ENCODE measurements at places on chromosomes 16 and 17.

DNA sequence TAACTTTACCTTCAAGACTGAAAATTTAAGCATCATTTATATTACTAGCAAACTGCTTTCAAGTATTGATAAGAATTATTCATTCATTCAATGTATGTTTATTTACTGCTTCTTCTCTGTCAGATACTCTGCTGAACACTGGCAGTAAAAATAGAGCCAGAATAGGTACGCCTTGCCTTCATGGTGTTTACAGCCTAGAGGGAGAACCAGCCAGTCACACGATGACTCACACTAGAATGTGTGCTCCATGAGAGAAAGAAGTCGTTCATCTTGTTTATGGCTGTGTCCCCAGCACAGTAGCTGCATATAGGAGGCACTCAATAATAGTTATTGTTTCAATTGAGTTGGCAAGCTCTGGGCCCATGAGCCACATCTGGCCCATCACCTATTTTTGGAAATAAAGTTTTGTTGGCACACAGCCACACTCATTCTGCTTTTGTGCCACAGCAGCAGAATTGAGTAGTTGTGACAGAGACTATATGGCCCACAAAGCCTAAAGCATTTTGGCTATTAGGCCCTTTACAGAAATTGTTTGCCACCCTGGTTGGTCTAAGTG, 84.2 kb downstream of the TMC6 start:
- DNase-seq: no peak

- no peak for DNase-seq
These were observed 10.7 kb upstream of the CCL22 start for GRCh38 chr16:57347858-57348257.

DNA sequence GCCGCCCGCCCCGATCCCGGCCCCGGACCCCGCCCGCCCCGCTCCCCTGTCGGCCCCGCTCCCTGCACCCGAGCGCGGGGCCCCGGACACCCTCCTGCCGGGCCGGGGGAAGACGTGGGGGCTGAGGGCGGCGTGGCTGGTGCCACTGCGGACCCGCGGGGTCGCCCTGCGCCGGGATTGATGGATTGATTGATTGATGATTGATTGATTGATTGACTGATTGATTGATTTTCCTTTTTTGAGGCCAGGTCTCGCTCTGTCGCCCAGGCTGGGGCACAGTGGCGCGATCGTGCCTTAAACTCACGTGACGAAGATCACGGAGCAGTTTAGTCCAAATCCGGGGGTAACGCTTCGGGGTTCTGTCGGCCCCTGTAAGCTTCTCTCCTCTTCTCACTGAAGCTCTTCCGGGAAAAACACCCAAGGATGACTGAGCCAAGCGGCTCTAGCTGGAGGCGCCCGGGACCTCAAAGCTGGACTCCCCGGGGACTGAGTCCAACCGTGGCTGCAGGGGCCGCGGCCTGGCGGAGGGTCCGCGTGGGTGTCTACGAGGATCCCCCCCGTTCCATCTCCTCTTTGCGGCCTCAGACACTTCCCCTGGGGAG, 40.2 kb upstream of the BHLHA9 start:
- no peak for DNase-seq

DNA sequence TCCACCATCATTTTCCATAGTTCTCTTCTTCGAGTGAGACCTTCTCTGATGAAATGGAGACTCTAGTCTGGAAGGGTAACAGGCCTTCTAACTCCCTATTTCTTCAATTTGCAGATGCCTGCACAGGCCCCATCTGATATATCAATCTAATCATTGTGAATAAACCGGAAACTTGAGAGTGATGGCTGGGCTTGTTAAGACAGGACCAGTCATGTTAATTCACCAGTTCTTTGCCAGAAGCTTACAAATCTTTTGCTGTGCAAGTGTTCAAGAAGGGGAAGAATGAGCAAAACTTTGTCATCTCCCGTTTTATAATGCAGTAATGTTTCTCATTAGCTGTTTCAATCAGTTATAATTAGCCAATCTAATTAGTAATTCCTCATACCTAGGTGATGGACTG, 1561.3 kb upstream of the GOT2 start:
- no peak for DNase-seq

DNA sequence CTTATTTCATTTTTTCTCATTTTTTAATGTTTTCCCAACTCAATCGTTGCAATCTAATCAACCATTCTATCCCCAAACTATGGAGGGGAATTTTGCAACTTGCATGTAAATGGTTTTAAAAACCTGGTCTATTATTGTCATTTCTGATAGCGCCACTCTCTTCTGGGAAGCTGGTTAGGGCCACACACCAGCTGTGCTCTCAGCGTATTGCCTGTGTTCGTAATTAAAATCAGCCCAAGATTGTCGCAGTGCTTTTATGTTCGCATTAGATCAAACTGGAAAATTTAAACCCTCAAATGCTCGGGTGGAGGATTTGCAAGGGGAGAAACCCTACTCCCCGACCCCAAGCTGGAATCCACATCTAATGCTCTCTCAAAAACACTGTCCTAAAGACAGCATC, 123.5 kb upstream of the CACNG5 start:
- no peak for DNase-seq

GRCh38 chr17:49676276-49676868, 1.5 kb downstream of the SPOP start:
- DNase-seq: no peak

GRCh38 chr16:35841632-35842031, 2382.2 kb downstream of the TP53TG3F start:
- DNase-seq: no peak

DNA sequence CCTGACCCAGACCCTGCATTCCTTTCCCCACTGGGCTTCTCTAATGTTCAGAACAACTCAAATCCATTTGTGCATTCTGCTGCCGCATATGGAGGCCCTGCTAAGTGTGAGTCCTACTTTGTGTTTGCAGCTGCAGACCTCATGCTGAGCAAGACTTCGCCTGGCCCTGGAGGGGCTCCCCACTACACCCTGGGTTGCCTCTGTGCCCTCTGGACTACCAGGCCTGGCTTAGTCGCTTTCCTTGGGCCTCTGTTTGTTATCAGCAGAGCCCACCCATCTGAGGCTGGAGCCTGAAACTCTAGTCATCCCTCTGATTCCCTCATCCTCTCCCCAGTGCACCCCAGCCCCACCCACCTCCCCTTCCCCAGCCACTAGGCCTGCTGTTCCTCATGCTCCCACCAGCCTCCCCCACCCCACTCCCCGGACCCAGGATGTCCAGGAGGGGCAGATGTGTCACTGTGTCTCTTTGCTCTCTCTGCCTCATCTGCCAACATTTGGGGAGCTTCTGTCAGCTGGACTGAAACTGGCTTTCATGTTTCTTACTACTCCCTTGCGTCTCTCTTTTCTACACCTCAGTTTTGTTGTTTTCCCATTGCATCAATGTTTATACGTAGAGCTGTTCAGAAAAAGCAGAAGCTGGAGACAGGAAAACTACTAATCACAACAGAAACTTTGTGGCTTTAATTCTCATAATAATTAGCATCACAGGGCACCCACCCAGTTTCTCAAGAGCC, 17.9 kb upstream of the CD300E start:
- no peak for DNase-seq

DNA sequence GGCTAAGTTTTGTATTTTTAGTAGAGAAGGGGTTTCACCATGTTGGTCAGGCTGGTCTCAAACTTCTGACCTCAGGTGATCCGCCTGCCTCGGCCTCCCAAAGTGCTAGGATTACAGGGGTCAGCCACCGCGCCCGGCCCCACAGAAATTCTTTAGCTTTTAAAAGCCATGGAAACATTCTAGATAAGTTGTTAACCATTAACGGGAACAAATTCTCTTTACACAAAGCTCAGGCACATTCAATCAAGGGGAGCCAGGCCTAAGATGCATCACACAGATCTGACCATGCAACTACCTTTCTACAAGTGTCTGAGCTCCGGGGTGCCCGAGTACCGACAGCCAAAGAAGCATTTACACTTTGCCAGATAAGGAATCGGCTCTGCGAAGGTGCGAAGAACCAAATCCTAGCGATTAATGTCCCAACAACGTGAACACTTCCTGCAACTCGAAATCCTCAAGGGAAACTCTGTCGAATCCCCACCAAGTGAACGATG, 1.0 kb downstream of the EMC8 start:
- no peak for DNase-seq

DNA sequence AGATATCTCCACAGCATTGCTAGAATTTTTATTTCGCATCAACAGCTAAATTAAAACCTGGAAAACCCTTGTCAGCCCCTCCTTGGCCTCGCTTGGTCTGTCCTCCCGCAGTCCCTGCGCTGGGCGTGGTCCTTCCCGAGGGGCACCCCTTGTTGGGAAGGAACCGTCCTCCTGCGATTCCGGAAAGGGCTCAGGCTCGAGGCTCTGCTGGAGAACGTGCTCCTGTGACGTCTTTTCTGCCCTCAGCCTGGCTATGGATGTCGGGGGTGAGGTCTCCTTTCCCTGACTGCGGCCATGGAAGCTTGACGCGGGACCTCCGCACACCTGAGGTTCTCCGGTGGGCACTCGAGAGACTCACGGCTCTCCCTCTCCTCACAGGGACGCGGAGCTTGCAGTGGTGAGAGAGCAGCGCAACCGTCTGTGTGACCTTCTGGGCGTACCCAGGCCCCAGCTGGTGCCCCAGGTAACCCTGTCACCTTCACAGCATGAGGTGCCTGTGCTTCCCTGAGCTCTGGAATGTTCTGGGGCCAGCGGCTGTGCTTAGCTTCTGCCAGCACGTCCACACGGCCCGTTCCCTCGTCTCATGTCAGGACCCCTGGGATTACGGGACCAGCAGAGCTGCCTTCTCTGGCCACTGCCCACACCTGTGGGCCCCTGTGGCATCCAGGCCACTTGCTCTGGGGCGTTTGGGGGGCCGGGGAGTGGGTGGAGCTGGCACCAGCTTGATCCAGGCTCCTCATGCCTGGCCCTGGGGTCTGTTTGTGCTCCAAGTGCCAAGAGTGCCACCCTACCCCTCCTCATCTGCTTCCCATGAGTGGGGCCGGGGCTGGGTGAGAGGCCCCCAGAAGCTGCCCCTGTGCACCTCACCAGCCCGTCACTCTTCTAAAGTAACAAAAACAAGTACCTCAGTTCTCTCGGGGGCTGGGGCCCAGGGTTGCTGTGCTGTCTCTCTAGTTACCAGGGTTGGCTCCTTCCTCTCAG, 101.5 kb upstream of the ZNF750 start:
- no peak for DNase-seq

GRCh38 chr17:42832213-42832933, 824 bp upstream of the PSME3 start:
- no peak for DNase-seq

DNA sequence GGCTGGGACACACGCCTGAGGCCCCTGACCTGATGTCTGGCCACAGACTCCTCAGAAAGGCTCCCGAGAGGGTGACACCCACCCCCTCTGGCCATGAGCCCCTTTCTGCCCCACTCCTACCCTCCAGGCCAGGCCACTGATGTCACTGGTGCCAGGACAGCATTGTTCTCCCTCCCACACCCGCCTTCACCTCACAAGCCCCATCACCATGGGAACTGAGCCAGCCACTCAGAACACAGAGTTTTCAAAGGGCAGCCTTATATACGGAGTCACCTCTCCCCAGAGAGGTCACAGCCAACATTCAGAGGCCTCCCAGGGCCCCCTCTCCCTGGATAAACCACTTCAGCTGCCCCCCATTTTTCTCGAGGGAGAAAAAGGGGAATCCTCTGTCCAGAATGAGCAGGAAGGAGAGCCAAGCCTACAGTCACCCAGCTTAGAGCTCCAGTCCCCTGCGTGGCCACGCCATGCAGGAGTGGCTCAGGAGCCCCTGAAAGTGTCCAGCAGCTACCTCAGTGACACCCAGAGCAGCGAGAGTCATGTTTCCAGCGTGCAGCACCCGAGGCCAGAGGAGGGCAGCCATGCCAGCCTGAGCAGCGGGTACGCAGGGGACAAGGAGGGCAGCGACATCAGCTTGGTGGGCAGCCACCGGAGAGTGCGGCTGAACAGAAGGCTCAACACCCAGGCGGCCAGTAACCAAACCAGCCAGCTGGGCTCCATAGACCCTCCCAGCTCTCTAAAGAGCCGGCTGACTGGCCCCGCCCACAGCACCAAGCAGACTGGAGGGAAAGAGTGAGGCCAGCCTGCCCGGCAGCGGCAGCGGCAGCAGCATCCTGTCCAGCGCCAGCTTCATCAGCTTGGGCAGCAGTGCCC, at the start of gene C16orf82:
Gene C16orf82, plus strand, starts transcription at position 260 of the 870 bp plus-strand sequence.
- no peak for DNase-seq

- peak; percentile 66 for DNase-seq
These were observed 12.8 kb downstream of the EVPL start for GRCh38 chr17:76014100-76014924.

GRCh38 chr16:78985716-78986605, 614.6 kb downstream of the MAF start:
- no peak for DNase-seq

DNA sequence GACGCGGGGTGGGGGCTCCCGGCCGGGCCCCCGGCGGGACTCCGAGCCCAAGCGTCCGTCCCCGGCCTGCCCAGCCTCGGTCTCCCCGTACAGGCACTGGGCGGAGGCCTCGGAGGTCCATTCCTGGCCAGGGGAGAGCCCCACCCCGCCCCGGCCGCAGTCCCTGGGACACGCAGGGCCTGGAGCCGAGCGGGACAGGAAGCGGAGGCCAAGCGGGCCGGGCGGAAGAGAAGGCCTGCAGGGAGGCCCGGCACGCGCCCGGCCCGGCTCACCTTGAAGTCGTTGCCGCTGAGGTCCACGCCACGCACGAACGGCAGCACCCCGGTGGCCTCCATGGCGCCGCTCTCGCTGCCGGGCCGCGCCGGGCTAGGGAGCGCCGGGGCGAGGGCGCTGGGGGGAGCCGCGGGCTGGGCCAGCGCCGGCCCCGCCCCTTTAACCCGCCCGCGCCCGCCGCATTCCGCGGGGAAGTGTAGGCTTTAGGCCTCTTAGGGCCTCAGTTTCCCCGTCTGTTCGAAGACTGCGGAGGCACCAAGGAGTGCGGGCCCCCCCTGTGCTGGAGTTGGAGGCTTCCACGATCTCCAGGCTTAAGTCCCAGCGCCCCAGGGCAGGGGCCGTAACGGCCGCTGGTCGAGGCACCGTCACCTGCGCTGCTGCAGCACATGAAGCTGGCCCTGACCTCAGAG, at the start of gene FLII:
Gene FLII, minus strand, starts transcription at position 383 of the 683 bp plus-strand sequence. Its CDS starts 48 bp downstream, at position 335.
- peak; percentile 50 for DNase-seq

DNA sequence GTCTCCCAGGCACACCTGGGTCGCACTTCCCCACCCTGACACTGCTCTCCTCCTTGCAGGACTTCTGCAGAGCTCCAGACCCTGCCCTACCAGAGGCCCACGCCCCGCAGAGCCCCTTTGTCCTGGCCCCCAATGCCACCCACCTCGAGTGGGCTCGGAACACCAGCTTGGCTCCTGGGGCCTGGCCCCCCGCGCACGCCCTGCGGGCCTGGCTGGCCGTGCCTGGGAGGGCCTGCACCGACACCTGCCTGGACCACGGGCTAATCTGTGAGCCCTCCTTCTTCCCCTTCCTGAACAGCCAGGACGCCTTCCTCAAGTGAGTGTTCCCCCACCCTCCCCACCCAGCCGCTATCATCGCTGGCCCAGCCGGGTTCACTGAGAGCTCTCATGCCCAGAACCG, 79.6 kb downstream of the MGAT5B start:
- no peak for DNase-seq

GRCh38 chr16:81992859-81993258, 18.4 kb downstream of the SDR42E1 start:
- no peak for DNase-seq

DNA sequence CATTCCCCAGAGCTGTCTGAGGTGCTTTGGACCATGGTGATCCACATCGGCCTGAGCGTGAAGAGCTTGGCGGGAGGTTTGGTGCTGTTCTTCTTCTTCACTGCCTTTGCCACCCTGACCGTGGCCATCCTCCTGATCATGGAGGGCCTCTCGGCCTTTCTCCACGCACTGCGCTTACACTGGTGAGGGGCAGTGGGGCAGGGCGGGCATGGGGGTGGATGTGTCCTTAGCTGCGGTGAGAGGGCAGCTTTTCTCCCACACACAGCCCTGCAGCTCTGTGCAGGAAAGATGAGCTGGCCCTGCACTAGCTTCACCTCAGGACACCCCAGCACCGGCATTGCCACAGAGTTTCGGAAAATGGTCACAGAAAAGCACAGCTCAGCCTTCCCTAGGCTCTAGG, 21.8 kb upstream of the NAGLU start:
- no peak for DNase-seq
